COLO829 (cell line): ENCODE measurements at places on chromosomes 16 and 17.

- DNase-seq: no peak
Observed at GRCh38 chr16:73750639-73751038, 546.0 kb upstream of the PSMD7 start.

GRCh38 chr17:53629188-53629587 lies 193.5 kb upstream of the KIF2B start:
- DNase-seq: peak; percentile 6

- DNase-seq: no peak
Observed at GRCh38 chr16:17470182-17470907, 415 bp downstream of the XYLT1 start.

GRCh38 chr17:67862614-67863217 lies 37.4 kb downstream of the BPTF start:
- no peak for DNase-seq

- DNase-seq: peak; percentile 32
Observed at GRCh38 chr17:76427501-76428231, 25.3 kb downstream of the UBE2O start.

DNA sequence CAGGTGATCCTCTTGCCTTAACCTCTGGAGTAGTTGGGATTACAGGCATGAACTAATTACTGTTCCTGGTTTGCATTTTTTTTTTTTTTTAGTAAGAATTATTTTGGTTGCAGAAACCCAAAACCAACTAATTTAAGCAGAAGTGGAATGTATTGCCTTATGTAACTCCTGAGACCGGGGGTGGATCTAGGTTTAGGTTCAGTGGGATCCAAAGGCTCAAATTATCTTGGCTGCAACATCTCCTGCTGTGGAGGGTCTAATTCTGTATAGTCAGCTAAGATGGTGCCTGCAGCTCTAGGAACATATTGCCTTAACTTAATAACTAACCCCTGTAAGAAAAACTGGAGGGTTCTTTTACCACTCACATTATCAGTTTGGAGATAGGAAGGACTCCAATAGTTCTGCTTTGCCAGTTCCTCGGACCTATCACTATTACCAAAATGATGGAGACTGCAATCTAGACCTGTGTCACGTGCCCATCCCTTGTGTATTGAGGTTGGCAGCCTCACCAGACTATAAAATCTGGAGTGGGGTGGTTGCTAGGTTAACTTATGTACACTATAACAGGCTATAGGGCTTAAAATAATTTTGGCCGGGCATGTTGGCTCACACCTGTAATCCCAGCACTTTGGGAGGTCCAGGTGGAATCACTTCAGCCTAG lies 8.5 kb downstream of the SNTB2 start:
- DNase-seq: no peak

DNA sequence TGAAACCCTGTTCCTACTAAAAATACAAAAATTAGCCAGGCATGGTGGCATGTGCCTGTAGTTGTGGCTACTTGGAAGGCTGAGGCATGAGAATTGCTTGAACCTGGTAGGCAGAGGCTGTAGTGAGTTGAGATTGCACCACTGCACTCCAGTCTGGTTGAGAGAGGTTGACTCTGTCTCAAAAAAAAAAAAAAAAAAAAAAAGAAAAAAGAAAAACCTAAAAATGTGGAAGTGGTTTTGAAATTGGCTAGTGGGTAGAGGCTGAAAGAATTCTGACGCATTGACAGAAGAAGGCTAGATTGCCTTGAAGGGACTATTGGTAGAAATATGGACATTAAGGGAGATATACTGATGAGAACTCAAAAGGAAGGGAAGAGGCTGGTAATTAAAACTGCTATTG lies 33.6 kb upstream of the CPPED1 start:
- DNase-seq: no peak
